ENCODE measurements at places on chromosomes 7 and 10.

DNA sequence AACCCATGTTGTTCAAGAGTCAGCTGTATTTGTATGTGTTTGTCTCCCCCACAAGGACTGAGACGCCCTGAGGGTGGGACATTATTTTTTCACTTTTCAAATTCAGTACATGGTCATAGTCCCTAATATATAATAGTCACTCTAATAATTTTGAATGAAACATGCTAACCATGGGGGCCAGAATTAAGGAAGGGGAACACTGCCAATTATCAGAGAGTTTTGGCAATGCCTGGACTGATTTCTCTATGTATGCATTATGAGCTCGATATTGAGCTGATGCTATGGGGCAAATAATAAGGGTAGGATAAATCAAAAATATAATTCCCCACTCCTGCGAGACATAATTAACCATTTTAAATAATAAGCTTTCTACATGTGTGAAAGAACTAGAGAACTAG is 87.4 kb downstream of the CPED1 start:
- DNase-seq, result no peak

DNA sequence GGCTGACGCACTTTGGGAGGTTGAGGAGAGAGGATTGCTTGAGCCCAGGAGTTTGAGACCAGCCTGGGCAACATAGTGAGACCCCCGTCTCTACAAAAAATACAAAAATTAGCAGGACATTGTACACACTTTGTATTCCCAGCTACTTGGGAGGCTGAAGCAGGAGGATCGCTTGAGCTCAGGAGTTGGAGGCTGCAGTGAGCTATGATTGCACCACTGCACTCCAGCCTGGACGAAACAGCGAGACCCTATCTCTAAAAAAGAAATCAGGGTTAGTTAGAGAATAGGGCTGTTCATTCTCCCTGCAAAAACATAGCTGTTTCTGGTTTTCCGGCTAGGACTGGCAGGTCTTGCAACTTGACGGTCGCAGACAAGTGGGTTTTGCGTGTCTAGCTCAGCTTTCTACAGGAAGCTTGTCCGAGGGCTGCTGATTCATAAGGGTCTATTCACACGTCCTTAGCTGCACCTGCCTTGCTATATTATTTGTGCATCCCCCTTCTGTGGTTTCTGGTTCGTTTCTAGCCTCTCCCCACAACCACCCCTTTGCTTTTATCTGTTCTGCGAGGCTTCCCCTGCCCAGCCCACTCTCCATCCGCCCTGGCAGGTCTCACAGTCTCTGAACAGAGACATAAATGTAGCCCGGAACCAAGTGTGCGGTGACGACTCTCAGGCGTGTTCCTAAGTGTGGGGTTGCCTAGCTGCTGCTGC is 10.7 kb downstream of the AMZ1 start:
- peak; percentile 62 for DNase-seq

DNA sequence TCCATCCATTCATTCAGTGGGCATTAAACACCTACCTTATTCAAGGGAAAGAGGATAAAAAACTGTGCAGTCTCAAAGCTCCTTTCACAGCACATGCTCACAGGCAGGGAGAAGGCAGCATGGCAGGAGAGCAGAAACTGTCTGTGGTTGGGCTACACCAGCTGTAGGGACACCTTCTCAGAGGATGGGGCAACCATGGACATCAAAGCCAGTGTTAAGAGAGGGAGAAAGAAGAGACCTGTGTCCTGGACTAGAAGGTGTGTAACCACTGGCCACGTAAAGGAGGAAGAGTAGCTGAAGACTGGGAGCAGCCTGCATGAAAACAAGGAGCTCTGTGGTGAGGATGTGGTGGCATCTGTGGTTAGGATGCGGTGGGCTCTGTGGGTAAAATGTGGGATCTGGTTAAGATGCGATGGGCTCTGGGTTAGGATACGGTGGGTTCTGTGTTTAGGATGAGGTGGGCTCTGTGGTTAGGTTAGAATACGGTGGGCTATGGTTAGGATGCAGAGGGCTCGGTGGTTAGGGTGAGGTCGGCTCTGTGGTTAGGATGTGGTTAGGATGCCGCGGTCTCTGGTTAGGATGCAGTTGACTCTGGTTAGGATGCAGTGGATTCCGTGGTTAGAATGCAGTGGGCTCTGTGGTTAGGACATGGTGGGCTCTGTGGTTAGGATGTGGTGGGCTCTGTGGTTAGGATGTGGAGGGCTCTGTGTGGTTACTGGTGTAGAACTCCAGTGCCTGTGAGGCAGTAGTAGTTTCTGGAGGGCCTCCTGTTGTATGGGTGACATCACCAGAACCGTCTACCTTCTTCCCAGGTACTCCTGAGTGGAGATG is 197.6 kb downstream of the WDR37 start:
- DNase-seq, result peak; percentile 12

DNA sequence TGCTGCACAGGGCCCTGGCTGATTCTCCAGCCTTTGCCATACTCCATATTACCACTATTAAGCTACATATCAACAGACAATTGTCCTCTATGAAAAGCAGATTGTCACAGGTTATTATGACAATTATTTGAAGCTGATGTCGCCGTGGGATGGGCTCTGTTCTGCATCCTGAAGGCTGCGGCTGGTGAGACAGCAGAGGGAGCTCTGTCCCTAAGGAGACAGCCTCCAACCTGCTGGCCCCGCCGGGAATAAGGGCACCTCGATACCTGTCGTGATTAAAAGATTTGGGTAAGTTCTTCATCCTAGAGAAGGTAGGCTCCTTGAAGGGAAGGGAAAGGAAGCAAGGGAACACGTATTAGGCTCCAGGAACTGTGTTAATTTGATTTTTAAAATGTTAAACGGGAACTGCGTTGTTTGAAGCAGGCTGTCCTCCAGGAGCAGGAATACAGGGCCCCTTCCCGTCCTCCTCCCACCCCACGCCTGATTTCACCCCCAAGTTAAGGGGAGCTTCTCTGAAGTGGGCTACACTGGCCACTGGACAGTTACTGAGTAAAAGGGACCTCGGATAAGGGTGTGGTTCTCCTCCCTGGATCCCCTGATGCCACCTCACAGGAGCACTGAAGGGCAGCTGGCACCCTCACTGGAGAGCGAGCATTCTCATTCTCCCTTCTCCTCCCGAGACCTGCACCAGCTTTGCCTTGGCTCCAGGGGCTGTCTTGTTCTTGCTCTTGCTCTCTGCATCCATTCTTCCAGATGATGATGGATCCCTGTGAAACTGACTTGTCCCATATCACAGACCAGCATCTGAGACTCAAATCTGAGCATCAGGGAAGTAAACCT is 11.8 kb upstream of the TIAL1 start:
- peak; percentile 44 for DNase-seq

GRCh38 chr10:71212318-71213126 is at the start of gene UNC5B:
UNC5B (plus strand) TSS chr10:71212570; CDS start chr10:71212986, 416 bp downstream.
- DNase-seq, result peak; percentile 72

DNA sequence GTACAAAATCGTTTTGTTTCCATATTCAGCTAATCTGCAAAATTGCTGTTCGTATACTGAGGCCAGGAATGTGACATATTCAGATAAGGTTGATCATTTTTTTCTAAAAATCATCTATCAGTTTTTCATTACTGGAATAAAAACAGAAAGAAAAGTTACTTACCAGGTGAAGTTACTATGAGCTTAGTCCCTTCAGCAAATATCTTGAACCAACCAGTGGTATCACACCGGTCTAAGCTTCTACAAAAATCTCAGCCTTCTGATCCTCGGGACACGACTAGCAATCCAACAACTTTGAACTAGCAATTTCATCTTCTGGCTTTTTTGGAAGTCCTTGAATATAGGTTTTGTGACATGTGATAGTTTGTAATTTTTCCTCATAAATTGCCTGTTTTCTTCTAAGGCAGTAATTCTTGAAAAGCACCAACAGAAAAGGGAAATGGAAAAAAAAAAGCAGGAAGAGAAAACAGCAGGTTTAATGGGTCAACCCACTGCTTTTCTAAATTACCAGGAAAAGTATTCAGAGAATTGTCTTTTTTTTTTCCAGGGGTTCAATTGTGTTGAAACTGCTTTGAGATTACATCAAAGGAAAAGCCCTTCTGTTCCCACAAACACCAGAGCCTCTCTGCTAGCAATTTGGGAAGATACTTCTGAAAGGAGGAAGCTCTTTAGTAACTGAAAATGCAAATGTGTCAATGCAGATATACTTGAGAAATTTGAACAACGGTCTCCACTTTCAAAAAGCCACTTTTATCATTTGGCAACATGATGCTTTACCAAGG is 2.9 kb upstream of the TARP start:
- no peak for DNase-seq

GRCh38 chr7:82347808-82348207 is 95.8 kb downstream of the CACNA2D1 start:
- no peak for DNase-seq

DNA sequence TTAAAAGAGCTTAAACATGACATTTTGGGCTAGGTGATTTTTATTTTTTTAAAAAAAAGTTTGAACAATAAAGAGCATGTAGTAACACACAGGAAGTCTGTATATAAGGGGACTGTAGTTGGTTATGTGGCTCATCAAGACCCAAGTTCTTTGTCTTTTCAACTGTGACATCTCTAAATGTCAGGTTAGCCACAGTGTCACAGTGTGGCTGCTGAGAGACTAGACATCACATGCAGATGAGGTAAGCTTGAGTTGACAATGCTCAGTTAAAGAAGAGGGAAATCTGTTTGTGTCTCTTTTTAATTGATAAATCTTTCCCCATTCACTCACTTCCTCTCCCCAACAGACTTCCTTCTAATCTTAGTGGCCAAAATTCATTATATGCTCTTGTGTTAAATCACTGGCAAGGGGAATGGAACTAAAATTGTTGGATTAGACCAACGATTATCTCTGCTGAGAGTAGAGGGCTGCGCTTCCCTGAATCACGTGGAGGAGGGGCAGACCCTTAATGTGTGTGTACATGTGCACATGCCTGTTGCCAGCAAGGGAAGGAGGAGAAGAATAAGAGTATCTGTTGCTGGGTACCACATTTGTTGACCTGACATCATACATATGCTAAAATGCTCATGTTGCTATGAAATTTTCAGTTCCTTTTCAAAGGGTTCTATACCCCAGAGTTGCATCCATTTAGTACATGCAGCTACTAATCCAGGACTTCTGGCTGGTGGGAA is 78.3 kb downstream of the MMRN2 start:
- DNase-seq, result no peak

DNA sequence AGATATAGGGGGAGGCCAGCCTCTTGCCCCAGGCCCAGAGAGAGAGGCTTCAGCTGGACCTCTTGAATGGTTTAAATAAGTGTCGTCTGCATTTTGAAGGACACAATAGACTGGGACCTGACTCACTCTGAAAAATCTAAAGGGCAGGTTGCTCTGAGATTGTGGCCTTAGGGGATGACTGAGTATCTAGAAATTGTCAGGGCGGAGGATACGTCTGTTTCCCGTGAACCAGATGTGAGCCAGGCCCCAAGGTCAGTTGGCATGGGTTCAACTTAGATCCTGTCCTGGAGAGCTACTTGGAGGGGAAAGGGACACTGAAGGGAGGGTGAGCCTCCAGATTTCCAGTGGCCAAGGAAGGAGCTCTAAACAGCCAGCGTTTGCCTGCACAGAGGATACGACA is 110.2 kb downstream of the CHN2 start:
- DNase-seq, result no peak

DNA sequence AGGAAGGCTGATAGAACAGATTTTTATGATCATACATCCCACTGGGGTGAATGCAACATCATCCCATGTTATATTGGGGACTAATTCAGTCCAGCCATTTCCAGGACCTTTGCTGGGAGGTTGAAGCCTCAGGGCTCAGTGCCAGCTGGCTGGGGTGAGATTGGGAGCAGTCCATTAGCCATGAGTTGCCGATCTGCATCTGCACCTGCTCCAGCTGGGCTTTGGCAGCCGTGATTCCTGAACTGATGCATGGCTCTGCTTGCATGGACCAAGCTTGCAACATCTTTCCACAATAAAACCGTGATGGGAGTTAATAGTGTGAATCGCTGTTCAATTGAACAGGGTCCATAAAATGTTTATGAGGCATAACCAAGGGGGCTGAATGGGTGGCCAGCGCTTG is 346.9 kb downstream of the TYW1 start:
- DNase-seq, result no peak

- no peak for DNase-seq
Measured at GRCh38 chr7:5667391-5667790, 114.1 kb downstream of the RNF216 start.
